WERI-Rb-1 (cell line): ENCODE measurements at places on chromosomes 13 and 19.

DNA sequence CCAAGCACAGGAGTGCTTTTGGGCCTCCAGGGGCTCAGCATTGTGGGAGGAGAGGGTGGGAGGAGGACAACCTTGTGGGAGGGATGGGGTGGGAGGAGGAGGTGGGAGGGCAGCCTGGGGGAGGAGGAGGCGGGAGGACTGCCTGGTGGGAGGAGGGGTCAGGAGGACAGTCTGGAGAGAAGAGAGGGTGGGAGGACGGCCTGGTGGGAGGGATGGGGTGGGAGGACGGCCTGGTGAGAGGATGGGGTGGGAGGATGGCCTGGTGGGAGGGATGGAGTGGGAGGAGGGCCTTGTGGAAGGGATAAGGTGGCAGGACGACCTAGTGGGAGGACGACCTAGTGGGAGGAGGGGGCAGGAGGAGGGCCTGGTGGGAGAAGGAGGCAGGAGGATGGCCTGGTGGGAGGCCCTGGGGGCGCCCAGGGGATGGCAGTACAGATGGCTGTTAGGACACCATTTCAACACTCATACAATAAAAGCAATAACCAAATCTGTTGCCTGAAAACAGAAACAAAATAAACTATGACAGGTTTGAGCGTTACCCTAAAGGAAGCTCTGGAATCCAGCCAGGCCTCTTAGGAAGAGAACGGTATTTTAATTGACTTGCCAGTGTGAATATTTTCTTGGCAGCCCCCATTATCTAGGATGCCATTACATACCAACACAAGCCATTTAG is 63.7 kb downstream of the CRYL1 start:
- DNase-seq: no peak

GRCh38 chr19:12956446-12957388 is at the start of gene GADD45GIP1:
GADD45GIP1 (minus strand) TSS chr19:12957223; CDS start chr19:12957212, 11 bp downstream.
- peak; percentile 82 for DNase-seq

DNA sequence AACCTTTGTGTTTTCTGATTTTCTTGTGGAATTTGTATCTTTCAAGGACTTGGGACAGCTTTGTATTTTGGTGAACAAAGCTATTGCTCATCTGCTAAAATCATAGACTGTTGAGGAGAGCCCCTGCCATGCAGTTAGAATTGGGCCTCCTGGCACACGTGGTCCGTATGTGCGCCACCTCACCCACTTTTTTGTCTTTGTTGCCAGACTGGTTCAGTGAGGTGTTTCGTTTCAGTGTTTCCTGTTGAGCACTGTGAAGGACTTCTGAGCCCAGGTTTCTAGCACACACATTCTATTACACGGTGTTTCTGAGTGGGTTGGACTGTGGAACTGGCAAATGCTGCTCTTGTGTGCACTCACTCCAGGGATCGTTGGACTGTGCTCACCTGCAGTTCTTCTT is 37.6 kb upstream of the RNF113B start:
- no peak for DNase-seq

- no peak for DNase-seq
Observed at GRCh38 chr13:26348966-26349365, 95.0 kb downstream of the CDK8 start.

DNA sequence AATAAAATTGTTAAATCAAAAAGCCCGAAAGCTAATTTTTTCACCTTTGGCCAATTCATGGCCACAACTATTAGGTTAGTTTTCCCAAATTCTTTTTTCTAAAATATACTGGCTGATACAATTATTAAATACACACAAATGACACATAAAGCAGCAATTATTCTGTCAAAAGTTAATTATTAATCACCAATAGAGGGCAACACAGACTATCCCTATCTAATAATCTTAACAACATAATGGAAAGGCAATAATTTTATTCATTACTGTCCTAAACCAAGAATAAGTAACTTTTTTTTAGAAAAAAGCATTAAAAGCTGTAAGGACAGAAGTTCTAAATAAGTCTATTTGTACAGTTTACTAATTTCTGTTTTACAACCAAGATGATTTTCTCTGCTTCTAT is 51.7 kb downstream of the KATNAL1 start:
- DNase-seq: no peak

- no peak for DNase-seq
Observed at GRCh38 chr13:30924721-30925120, 7.7 kb upstream of the TEX26 start.

GRCh38 chr19:2841855-2842574 is 740 bp downstream of the ZNF555 start:
- no peak for DNase-seq

GRCh38 chr19:19409631-19410030 is 4.2 kb downstream of the GATAD2A start:
- DNase-seq: no peak

DNA sequence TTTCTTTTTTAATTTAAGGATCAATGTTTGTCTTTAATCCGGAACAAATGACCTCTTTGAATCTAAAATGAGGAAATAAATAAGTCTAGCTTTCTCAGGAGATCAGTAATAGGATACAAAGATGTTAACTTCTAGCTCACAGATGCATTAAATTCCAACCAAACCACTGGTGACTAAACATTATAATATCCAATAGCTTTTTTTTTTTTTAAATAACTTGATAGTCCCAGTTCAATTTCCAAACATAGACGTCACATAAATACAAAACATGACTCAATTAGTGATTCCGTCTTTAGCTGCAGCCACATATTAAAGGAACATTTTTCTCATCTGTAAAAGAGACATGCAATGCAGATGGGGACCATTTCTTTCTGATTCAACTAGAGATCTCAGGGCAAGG is 390.5 kb upstream of the PCDH9 start:
- DNase-seq: no peak

GRCh38 chr13:40502236-40502635 is 164.2 kb downstream of the FOXO1 start:
- DNase-seq: peak; percentile 15

DNA sequence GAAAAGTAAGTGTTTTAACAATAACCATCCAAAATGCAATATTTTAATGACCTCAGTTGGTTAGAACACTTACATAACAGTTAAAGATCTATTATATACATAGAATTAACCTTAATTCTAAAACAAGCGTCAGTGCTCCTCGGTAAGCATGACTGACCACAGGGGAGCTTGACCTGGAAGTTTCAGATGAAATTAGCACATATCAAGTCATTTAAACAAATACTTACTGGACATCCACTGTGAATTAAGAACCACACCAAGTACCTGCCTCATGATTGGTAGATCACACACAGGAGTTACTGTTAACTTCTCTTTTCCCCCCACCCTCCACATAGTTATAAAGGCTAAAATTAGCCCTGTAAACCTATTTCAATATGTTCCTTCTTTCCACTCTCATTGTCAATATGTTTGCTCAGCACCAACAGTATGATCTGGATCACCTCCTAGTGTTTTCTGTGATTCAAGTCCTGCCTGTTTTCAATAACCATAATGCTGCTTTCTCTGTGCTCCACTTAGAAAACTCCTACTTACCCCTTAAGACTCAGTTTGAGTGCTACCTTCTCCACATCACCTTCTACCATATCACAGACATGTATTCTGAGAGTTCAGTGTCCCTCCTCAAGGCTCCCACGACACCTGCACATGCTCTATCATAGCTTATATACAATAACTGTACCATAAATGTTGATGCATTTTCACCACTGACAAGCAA is 209.0 kb downstream of the VWA8 start:
- no peak for DNase-seq

DNA sequence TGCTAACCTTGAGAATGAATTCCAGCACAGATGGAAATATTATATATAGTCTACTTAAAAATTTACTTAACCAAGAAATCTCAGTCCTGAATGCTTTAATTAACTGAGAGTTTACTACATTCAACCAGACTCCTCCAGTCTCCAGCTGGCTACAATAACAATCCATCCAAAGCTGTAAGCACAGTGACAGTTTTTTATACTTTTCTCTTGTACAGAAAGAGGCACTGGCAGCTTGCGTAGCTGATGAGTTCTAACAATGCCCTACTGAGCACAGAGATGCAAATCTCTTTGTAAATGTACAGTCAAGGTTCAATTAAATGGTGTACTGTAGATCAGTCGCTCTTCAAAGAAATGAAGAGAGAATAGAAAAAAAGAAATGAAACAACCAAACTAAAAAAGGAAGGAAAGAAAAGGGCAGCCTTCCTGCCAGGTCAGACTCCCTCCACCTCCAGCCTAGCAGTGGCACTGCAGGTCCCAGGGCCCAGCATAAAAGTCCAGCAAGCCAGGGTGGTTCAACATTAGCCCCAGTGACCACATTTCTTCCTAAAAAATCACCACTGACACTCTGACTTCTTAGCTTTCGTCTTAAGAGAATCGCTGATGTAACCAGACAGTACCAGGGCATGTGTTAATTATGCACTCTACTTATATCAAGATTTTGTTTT is 88.4 kb downstream of the SACS start:
- DNase-seq: no peak

- DNase-seq: no peak
Observed at GRCh38 chr13:32902029-32902780, 114.0 kb upstream of the KL start.

GRCh38 chr13:39784347-39784746 is 128.9 kb downstream of the COG6 start:
- no peak for DNase-seq

GRCh38 chr19:43465468-43466120 is at the start of gene LYPD3:
LYPD3 (minus strand) TSS chr19:43465608; CDS start chr19:43465571, 37 bp downstream.
- no peak for DNase-seq

DNA sequence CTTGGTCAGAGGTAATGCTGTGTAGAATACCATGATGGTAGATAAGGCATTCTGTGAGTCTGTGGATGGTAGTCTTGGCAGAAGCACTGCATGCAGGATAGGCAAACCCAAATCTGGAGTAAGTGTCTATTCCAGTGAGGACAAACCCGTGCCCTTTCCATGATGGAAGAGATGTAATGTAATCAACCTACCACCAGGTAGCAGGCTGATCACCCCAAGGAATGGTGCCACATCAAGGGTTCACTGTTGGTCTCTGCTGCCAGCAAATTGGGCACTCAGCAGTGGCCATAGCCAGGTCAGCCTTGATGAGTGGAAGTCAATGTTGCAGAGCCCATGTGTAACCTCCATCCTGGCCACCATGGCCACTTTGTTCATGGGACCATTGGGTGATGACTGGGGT is 155.0 kb downstream of the RAP2A start:
- no peak for DNase-seq

DNA sequence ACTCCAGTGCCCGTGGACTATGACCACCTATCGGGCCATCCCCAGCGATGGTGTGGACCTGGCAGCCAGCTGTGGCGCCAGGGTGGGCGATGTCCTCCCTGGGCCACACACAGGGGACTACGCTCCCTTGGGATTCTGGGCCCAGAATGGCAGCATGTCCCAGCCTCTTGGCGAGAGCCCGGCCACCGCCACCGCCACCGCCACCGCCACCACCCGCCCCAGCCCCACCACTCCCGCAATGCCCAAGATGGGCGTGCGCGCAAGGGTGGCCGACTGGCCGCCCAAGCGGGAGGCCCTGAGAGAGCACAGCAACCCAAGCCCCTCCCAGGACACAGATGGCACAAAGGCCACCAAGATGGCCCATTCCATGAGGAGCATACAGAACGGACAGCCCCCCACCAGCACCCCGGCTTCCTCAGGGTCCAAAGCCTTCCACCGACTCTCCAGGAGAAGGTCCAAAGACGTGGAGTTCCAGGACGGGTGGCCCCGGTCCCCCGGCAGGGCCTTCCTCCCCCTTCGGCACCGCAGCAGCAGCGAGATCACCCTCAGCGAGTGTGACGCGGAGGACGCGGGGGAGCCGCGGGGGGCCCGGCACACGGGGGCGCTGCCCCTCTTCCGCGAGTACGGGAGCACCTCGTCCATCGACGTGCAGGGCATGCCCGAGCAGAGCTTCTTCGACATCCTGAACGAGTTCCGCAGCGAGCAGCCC is 142.3 kb downstream of the DPF1 start:
- no peak for DNase-seq

DNA sequence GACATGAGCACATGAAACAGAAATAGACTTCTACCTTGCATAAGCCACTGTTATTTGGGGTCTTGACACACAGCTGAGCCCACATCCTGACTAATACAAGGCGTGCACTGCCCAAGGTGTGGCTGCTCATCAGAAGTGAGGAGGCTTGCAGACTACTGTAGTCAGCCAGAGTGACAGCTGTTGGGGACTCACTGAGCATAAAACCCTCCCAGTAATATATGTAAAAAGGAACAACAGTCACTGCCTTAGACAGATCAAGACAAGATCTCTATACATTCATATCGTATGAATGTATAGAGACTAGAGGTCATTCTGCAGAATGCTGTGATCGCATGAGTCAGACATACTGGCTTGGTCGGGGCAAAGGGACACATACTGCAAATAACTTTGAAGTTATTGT is 4.1 kb upstream of the C1QTNF9B start:
- DNase-seq: no peak

DNA sequence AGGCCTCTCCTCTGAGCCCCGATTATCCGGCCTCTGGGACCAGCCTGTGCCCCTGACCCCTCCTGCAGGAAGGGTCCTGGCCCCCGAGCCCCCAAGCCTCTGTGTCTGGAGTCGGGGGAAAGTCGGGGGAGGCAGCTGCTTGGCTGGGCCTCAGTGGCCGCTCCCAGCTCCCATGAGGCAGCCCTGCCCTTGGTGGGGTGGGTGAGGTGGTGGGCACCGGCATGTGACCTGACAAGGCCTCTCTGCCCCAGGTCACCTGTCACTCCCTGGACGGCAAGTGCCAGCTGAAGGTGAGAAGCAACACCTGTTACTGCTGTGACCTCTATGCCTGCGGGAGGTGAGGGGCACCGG is 41.5 kb downstream of the TMEM255B start:
- DNase-seq: no peak
